ENCODE measurements at places on chromosomes 7 and 10. TPM values are rescaled to one million over a fixed set of nuclear protein-coding genes. Genes with fewer than 3 reads are reported as not detected.

SEMA3E gene
- polyA plus RNA-seq: 1.3 TPM

- DNase-seq: no peak
Measured at GRCh38 chr10:32905466-32905865, 52.6 kb downstream of the ITGB1 start.

DNA sequence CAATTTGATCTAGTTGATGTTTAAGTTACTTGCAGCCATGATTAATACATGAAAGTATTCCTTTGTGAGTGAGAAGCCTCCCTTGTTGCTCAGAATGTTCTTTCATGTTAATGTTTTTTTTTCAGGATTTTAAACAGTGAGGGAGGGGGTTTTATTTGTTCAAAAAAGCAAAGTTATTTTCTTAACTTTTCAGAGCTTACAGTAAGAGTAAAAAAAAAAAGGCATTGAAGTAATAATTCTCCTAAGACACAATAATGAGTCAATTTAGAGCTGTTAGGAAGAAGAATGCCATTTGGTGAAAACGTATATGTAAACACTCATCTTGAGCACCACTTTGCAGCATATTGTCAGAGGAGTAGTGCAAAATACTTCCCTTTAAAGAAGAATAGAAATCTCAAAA lies 105.8 kb downstream of the SEMA3A start:
- peak; percentile 38 for DNase-seq

CPA2 gene
- 0.60 TPM for polyA plus RNA-seq

GRCh38 chr10:48814933-48815332 lies 124.7 kb downstream of the LRRC18 start:
- DNase-seq: no peak

AIFM2 gene
- polyA plus RNA-seq: 6.6 TPM

- no peak for DNase-seq
Measured at GRCh38 chr7:74032624-74033371, 4.8 kb downstream of the ELN start.

DNA sequence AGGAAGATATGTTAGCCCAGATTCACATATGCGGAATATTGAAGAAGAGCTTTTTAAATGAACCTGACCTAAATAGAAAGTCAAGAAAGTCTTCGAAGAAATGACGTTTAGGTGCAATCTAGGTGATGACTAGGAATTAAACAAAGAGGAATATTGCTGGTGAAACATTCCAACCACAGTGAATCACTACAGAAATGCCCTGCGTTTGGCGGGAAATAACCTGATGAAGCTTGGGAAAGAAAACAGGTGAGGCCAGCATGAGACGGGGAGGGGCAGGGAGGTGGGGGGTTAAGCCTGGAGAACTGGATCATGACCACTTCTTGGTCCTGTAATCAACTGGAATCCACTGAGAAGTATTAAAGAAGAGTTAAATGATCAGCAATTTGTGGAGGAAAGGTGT lies 299.4 kb upstream of the VSTM2A start:
- no peak for DNase-seq

Data from left kidney (tissue), 8 donors.